Stimulated activated CD8-positive, alpha-beta memory T cell treated with anti-CD3 and anti-CD28 coated beads, Interleukin-2, amount 100 ng/mL, for 1 hour (primary cell): ENCODE measurements at places on chromosomes 3 and 15.

- no peak for DNase-seq
These were observed 29.6 kb downstream of the SST start for GRCh38 chr3:187640569-187641059.

GRCh38 chr3:109731639-109732473 lies 394.5 kb upstream of the DPPA4 start:
- DNase-seq: peak; percentile 28

DNA sequence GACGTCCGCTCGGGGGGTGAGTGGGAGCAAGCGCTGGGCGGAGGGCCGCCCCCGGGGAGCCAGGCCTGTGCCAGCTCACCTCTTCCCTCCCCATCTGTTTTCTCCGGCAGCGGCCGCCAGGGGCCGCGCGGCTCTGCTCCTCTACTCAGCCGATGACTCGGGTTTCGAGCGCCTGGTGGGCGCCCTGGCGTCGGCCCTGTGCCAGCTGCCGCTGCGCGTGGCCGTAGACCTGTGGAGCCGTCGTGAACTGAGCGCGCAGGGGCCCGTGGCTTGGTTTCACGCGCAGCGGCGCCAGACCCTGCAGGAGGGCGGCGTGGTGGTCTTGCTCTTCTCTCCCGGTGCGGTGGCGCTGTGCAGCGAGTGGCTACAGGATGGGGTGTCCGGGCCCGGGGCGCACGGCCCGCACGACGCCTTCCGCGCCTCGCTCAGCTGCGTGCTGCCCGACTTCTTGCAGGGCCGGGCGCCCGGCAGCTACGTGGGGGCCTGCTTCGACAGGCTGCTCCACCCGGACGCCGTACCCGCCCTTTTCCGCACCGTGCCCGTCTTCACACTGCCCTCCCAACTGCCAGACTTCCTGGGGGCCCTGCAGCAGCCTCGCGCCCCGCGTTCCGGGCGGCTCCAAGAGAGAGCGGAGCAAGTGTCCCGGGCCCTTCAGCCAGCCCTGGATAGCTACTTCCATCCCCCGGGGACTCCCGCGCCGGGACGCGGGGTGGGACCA lies 632 bp upstream of the CRELD1 start:
- peak; percentile 68 for DNase-seq

DNA sequence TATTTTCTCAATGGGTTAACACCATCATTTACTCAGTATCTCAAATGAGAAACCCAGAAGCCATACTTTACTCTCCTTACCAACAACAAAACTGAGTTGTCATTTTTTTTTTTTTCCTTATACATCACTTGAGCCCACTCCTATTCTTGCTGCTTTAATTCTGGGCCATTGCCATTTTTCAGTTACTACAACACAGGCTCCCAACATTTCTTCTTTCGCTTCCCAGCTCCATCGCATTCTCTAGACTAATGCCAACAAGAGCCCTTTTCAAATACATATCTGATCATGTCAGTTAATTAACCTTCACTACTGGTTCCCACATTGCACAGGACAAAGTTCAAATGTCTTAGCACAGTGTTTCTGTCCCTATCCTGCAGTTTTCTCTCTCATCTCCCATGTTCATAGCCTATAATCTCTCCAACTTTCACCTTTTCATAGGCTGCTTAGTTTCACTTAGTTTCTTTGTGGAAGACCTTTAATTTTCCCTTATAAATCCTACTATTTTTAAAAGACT lies 22.5 kb upstream of the ANXA2 start:
- DNase-seq: no peak

DNA sequence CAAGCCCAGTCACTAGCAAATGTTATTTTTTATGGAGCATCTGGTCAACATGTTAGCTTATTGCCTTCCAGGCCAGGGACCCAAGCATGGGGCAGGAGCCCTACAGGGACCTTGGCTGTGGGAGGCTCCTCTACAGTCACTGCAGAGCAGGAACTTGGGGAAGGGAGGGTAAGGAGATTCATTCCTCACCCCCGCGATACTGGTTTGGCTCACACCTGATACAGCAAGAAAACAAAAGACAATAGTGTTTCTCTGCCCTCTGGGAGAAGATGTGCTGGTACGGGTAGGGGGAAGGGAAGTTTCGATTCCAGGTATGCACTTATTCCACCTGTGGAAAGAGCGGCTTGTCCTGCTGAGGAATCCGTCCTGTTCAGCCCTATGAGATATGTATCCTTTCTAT lies 77.6 kb downstream of the SLC12A8 start:
- no peak for DNase-seq
